ENCODE measurements at places on chromosomes 2 and 18. TPM values are rescaled to one million over a fixed set of nuclear protein-coding genes. Genes with fewer than 3 reads are reported as not detected.

SERPINB12 gene
- total RNA-seq, result not detected

DNA sequence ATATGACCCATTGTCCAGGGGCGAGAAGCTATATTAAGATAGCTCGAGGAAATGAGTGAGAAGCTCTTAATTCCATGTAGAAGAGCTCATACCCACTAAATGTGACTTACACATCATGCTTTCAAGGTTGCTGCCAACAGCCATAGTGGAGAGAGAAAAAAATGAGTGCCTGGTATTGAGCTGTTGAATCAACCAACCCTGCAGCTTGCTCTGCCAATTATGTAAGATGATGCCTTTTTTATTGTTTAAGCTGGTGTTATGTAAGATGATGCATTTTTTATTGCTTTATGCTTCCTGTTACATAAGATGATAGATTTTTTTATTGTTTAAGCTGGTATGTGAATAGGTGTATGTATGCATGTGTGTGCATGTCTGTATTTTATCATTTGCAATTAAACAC lies 228.2 kb downstream of the CCDC178 start:
- DNase-seq, result no peak

DNA sequence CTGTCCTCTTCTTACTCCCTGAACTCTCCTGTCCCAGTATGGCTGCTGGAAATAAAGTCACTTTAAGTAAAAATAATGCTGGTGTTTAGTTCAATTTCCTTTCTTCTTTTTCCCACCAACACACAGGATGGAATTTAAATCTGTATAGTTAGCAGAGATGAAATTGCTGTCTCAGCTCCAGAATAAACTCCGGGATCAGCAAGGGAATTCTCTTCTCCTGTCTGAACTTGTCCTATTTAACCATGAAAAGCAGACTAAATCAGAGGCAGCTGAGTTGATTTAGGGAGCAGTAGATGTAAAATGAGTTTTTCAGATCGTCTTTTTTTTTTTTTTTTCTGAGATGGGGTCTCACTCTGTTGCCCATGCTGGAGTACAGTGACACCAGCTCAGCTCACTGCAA lies 25.9 kb downstream of the TTLL4 start:
- DNase-seq, result no peak

DNA sequence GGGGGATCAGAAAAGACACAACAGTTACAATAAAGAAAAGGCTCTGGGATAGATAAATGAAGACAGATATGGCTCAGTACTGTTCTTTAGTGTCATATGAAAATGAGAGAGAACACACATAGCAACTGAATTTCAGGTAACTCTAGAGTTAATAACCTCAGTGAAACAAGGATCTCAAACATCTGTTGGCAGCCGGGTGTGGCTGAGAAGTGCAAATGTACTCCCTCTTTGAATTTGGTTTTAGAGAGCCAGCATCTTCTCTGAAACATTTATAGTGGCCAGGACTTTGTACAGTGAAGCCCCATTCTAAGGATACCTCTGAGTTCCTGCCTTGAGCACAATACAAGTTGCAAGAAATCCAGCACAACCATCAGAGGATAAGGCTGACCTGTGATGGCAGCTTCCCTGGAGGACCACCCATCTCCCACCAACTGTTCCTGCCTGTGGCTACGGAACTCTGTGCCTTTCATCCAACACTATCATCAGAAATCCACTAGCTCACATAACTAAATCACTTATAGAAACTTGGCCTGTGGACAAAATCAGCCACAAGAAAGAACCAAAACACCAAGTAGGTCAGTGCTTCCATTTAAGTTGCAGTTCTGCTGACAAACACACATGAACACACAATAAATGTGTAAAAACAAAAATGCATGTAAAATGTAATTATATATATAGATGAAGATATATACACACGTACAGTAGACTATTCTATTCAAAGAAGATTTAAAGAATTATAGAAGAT lies 37.3 kb upstream of the PEX13 start:
- no peak for DNase-seq

Measured in tibial nerve (tissue), 4 donors.